Activated naive CD4-positive, alpha-beta T cell treated with anti-CD3 and anti-CD28 coated beads for 36 hours (primary cell): ENCODE measurements at places on chromosomes 7 and 10.

DNA sequence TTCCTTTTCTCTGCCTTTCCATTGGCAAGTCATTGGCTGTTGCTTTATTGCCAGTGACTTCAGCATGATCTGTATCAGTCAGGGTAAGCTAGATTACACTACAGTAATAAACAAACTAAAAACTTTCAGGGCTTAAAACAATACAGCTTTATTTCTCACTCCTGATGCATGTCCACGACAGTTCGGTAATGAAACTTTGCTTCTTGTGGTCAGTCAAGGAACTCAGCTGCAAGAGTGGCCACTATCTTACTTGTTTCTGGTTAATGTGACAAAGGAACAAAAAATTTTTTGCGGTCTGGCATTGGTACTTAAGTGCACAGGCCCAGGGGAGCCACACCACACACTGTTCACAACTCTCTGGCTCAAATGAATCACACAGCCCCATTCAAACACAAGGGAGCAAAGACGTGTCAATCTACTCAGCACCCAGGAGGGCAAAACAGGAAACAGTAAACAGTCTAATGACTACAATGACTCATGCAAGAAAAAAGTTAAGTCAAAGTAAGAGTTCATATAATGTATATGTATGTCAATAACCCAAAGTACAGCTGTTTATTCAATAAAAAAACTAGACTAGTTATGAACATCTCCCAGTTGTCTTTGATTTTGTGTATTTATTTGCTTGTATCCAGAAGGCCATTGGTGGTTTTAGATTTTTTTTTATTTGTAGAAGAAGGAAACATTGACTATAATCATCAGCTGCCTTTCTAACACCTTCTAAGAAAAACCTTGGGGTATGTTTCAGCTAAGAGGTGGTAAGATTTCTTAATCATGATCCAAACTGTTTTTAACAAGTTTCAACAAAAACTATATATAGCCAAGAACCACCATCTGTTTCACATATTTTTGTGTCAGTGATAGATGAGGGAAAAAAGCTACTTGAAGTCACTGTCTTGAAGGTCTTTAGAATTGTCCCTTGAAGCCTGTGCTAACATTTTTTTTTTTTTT, 134.4 kb upstream of the FAM3C start:
- peak; percentile 46 for DNase-seq

DNA sequence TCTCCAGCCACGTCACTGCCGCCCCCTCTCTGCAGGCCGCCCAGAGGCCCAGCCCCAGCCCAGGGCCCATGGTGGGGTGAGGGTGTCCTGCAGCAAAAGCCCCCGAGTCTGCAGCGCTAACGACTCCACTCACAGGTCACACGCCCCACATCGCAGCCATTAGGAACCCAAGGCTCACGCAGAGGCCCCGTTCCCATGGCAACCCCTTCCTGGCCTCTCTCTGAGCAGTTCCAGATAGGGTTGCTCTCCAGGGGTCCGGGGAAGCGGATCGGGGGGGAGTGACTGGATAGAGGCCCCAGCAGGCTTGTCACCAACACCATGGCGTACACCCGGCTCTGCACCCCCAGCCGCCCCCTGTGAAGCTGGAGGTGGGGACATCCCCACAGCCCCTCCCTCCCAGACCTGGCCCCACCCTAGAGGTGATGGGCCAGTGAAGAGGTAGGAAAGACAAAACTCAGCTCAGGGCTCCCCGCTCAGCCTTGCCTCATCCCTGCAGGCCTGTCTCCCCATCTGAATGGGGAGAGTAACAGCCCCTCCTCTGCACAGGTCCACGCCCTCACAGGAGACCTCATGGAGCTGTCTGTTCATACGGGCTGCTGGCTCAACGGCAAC, 41.2 kb downstream of the TNRC18 start:
- no peak for DNase-seq

DNA sequence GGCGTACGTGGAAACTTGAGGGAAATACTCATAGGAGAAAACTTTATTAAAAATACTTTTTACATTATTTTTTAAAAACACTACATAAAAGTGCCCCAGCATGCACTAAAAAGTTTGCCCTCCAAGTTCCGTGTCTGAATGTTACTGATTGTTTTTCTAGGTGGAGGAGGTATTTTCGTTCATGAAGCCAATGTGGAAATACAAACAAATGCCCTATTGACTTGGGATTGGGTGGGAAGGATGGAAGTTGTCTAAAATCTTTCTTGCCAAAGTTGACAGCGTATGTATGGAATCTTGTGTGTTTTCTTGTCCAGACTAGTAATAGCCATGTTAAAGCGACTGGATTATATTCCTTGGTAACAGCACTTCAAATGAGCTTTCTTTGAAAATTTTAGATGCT, 1.2 kb downstream of the PROSER2 start:
- no peak for DNase-seq

GRCh38 chr7:38751416-38751815, 120.2 kb upstream of the AMPH start:
- DNase-seq, result no peak

GRCh38 chr10:92502296-92502808, 71.5 kb downstream of the IDE start:
- DNase-seq, result no peak

DNA sequence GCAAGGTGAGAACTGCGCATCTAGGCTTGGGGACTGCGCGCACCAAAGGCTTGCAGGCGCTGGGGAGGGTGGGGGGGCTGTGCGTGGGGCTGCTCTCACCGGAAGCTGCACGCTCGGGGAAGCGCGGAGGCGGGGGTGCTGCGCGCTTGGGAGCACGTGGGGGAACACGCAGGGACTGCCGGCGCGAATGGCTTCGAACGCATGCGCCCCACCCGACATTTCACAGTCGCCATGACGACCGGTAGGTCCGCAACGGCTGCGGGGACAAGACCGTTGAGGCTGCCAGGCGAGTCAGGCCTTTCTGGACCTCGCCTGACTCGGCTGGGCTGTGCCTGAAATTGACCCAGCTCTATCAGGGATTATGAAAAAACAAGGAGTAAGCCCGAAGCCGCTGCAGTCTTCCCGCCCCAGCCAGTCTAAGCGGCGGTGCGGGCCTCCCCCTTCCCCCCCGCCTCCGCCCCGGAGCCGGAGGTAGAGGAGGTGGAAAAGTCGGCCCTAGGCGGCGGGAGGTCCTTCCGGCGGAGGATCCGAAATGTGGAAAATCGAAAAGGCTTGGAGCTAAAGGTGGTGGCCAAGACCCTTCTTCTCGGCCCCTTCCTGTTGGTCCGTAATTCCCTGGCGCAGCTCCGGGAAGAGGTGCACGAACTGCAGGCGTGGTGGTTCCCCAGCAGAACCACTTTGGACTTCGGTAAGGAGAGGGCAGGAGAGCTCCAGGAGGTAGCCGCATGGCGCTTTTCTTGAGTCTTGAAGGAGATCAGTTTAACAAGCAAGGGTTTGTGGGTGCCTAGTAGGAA, 34.9 kb upstream of the STEAP1 start:
- DNase-seq, result peak; percentile 51

- DNase-seq, result no peak
Observed at GRCh38 chr7:154469652-154470051, 417.5 kb downstream of the DPP6 start.

DNA sequence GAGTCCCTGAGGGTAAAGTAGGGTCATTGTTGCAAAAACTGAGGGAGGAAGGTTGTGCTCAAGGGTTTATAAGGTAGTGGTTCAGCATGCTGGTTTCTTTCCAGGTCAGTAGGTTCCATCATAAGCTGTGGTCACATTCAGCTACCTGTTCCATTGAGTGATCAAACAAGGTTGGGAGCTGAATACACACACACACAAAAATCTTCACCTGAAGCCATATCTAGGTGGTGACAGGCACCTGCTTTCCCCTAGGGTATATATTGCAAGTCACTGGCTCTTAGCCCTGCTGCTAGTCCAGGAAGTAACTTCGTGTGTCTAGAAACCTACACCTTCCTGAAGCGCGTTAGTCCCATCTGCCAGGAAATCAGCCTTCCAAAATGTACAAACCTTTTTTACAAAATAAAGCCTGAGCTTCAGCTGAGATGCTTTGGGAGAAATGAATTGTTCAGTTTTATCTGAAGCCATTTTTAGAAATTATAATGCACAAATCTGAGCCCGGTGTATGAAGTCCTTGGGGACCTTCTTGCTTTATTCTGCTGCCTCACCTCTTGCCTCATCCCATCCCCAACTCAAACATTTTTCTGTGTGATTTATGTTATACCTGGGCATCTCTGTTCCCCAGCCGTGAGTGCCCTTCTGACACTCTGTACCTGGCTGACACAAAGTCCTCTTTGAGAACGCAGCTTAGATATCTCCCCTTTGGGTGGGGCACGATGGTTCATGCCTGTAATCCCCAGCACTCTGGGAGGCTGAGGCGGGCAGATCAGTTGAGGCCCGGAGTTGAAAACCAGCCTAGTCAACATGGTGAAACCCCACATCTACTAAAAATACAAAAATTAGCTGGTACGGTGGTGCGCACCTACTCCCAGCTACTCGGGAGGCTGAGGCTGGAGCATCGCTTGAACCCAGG, 10.6 kb upstream of the LAMTOR4 start:
- no peak for DNase-seq
